8988T (cell line): ENCODE measurements at places on chromosomes 7 and 10.

GRCh38 chr10:51251110-51251509 is 176.8 kb downstream of the PRKG1 start:
- DNase-seq, result no peak

GRCh38 chr10:129896136-129896859 is 67.8 kb downstream of the EBF3 start:
- DNase-seq, result no peak

DNA sequence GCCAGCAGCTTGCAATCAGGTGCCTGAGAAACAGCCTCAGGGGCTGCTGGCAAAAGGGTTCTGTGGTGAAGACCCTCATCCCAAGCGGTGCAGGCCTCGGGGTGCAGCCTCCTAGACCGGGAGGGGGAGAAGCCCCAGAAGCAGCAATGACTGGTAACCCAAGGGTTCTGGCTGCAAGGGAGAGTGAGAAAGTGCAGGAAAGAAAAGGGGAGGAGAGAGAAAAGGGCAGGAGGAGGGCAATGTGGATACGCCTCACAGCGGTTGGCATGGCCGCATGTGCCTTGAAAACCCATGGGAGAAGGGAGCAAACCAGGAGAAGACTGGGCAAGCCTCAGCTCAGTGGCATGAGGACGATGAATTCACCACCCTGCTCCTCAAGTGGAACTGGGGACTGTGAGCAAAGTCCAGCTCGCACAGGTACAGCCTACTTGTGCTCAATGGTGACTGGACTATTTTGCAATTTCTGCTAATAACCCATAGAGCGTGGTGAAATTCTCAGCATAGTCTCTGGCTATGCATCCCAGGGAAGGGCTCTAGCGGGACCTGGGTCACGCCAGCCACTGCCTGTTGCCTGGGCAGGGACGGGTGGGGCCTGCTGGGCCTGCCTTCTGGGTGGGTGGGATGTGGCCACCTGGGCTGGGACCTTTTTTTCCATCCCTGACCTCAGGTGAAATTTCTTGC is 6.2 kb downstream of the CLRN3 start:
- DNase-seq, result no peak

GRCh38 chr10:98457721-98458120 is 11.0 kb upstream of the HPS1 start:
- DNase-seq, result no peak

- DNase-seq, result no peak
These were observed 42.4 kb downstream of the PRPF18 start for GRCh38 chr10:13629116-13629515.

GRCh38 chr7:4655311-4655710 is 26.8 kb upstream of the FOXK1 start:
- DNase-seq, result no peak

- DNase-seq, result no peak
These were observed 13.4 kb downstream of the STEAP1B start for GRCh38 chr7:22486597-22486996.

DNA sequence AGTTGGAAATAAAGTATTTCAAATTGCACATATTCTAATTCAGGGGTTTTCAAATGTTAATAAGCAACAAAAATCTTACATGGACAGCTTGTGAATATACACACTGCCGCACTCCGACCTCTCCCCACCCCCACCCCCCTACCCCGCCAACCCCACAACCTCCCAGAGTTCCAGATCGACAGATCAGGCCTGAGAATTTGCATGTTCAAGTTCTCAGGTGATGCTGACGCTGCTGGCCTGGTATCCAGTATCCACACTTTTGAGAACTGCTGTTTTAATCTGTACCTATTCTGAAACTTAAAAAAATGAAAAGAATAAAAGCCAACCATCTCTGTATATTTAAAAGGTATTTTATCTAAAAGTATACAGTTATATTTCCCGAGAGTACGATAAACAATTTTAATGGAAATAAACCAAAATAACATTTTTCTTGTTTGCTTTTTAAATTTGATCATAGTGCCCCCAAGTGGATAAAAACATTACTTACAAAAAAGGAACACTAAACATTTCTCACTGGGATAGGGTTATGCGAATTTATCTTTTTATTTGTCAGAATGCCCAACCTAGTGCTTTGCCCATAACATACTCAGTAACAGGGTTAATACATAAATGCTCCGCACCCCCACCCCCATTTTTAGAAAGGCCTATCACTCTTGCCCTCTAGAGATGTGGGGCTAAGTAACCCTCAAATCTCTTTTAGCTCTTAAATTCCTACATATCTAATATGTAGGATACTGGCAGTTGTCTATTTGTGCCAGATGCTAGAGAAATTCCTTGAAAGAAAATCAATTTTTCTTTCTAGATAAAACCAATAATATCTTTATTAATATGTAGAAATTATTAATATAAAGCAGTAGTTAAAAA is 166.3 kb downstream of the RNF133 start:
- DNase-seq, result no peak

- DNase-seq, result no peak
These were observed 124.7 kb downstream of the MAD1L1 start for GRCh38 chr7:2108071-2108455.

DNA sequence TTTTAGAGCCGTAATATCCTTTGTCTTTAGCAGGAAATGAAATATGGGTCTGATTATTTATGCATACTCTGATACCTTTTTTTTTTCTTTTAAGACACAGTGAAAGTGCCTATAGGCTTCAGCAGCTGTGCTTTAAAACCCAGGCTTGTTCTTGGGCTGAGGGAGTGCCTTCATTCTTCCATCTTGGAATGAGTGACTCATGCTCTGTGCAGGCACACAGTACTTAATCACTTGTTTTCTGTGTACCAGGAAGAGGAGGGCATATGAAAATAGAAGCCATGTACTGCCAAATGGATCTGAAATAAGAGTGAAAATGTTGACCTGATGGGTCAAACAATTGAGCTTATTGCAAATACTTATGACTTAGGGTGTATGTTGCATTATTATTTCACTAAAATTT is 12.0 kb downstream of the INPP5F start:
- peak; percentile 26 for DNase-seq
